T-helper 17 cell (primary cell): ENCODE measurements at places on chromosomes 6 and 20.

GRCh38 chr6:12391472-12391871, 101.3 kb downstream of the EDN1 start:
- DNase-seq, result no peak

DNA sequence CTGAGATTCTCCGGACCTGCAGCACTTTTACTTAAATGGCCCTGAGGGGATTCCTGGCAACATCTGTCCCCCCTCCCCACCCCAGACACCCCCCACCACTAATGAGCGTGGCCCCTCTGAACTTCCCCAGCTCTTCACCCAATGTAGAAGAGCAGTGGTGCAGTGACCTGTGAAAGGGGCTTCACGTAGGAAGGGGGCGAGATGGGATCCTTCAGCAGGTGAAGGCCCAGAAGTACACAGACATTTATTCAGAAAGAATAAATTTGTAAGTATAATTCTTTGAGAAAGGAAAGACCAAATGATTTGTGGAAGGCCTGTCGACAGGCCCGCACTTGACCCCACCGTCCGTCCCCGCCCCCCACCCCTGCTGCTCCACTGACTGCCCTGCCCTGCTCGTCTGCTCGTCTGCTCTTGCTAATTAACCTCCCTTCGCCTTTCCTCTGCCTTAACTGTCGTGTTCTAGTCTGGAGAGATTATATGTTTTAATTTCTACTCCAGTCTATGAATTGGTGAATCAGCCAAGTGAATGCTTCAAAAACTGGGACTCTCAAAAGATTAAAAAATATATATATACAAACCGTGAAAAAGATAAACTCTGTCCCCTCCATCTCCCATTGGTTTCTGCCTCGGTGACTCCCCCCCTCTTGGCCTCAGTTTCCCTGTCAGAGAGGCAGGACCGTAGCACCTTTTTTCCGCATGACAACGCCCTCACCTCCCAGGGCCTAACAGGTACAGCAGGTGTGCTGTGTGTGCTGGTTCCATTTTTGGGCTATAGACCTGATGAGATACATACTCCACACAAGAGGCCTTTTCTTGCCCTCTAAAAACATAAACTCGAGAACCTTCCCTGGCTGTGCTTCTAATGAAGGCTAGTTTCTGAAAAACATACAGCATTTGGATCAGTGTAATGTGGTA, 49.2 kb downstream of the GNAS start:
- no peak for DNase-seq

DNA sequence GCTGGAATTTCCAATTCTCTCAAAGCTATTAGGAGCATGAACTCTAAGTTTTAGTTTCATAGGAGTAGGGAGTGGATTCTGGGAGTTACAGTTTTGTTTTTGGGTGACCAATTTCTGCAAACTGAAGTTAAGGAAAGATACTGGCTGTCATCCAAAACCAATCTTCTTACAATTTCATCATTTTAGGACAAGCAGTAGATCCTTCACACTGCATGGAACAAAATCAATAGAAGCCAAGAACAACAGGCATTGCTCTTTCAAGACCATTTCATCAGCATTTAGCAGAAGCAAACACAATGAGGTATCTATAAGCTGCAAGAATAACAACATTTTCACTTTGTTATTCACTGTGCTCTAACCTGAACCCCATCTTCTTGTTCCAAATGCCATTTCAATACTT, 173.0 kb downstream of the GMDS start:
- DNase-seq, result no peak

- DNase-seq, result no peak
These were observed 97.2 kb downstream of the ASXL1 start for GRCh38 chr20:32455171-32455900.

- no peak for DNase-seq
These were observed 1.9 kb upstream of the HMGA1 start for GRCh38 chr6:34234667-34235306.

DNA sequence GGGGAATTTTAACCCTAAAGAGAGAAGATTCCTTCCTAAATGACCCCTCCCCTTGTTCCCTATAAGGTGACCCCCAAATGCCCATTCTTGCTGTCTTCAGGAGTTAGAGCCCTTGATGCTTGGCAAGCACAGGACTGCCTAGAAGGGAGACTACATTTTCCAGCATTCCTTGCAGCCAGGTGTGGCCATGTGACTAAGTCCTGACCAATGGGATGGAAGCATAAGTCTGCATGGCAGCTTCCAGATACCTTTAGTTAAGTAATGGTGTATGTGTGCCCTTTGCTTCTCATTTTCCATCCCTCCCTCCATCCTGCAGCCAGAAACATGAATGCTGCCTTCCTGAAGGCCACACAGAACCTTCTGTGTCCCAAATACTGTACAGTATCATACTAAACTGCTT, 5.5 kb downstream of the BFSP1 start:
- no peak for DNase-seq

DNA sequence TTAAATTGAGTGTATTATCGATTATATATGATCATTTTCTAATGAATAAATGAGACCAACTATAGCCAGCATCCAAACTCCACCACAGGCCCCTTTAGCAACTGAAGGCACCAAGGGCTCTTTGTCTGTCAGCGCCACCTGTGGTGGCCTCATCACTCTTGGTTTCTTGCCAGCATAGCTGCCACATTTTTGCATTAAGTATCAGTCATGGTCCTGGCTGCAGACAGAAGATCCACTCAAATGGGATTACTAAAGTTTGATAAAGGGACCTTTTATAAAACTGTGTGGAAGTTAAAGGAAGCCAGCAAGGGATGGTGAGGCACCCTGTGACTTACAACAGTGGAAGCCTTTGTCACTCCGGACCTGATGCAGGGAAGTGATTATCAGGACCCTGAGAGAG, 162.9 kb downstream of the C6orf118 start:
- DNase-seq, result no peak

DNA sequence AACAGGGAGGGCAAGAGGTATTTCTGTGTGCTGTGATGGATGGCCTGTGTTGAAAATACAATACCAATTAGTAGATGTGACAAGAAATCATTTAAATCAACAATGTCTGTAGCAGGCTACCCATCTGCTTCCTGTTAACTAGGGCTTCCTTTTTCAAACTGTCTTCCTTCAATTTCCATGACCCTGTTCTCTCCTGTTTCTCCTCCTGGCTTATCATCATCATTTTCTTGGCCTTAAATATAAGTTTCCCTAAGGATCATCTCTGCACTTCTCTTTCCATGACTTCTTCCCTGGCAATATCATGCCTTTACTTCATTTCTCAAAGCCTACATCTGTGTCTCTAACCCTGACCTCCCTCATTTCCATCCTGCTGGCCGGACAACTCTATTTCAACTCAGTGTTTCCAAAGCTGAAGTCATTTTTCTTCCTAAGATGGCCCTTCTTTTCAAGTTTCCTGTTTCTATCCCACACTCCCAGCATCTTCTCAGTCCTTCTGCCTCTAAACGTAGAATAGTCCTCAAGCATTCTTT, 18.2 kb downstream of the ZC2HC1B start:
- no peak for DNase-seq

- DNase-seq, result no peak
These were observed 980.3 kb upstream of the FLRT3 start for GRCh38 chr20:15317546-15318232.

GRCh38 chr6:90708206-90708737, 121.4 kb upstream of the MAP3K7 start:
- DNase-seq, result no peak

GRCh38 chr6:85049282-85049681, 284.9 kb upstream of the TBX18 start:
- DNase-seq, result no peak

- no peak for DNase-seq
These were observed 45.2 kb downstream of the PLAGL2 start for GRCh38 chr20:32162351-32162750.

DNA sequence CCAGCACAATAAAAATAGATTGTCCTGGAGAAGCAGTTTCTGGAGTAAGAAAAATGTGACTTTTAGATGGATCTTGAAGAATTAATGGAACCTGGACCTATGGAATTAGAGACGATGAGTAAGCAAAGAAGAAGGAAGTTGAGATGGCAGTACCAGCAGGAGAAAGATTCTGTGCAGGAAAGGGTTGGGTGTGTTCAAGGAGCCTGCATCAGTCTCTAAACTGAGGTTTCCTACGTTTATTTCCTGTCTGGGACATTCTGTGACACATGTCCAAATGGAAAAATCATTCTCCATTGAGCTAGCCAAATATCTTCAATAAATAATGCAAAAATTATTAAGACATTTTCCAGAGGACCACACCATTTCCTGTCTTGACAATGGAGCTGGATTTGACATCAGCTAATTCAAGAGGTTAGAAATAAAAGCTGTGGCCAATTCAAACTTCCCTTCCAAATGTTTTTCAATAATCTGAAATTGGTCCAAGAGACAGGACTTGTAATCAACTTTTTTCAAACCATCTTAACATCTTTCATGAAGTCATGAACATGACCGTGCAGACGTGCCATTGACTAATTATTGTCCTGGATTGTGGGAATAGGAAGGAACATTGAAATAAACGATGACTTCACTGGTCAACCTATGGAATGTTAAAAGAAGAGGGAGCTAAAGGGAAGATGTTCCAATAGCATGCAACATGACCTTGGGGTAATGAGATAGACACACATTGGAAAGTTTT, 198.3 kb downstream of the ZNF217 start:
- DNase-seq, result no peak

DNA sequence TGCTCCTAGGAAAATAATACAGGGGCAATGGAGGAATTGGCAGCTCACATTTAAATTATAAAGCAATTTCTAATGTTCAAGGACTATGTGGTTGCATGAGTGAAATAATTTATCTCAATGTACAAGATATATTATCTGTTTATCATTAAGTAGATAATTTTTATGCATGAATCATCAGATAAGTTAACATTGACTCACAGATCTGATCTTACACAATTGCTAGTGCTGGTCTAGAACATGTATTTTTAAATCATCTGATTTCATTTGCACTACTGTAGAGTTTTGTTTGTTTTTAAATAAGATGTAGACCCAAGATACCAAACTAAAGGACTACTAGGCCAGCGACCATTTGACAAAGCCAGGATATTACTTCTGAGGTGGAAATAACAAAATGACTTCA, 199.2 kb downstream of the BMP2 start:
- no peak for DNase-seq

- peak; percentile 18 for DNase-seq
These were observed 19.2 kb upstream of the GLP1R start for GRCh38 chr6:39029156-39030011.

DNA sequence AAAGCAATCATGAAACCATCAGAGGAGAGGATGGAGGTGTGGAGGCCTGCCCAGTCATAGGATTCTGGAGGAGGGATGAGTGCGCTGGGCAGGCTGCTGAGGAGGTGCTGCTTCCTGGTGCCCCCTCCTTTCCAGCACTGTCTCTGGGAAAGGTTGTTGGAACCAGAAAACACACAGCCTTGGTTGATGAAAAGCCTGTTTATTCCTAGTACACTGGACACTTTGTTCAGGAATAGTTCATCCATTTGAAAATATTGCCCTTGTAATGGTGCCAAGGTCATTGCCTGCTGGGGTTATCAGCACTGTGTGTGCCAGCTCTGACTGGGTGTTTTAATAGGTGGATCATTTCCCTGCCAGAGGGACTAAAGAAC, 83.7 kb upstream of the ARMC2 start:
- DNase-seq, result no peak

DNA sequence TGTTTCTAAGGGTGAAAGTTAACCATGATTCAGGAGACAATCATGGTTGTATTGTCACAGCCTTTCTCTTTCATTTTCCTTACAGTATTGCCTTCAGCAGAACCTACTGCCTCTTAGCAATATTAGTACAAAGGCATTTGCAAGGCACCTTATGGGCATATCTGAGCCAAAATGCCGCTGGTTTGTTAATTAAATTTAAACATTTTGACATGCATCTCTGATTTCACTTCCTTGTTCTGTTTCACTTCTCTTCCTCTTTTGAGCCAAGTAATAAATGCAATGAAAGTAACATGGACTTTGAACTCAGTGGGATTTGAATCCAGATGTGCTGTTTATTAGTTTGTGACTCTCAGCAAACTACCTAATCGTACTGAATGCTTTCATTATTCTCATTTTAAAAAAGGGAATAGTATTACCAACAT, 467.4 kb upstream of the CITED2 start:
- no peak for DNase-seq

GRCh38 chr20:62337558-62338293, 29.4 kb downstream of the LAMA5 start:
- DNase-seq, result no peak

GRCh38 chr6:5136851-5137250, 51.7 kb downstream of the PPP1R3G start:
- DNase-seq, result no peak

GRCh38 chr6:166242888-166243287, 65.3 kb downstream of the PRR18 start:
- no peak for DNase-seq

DNA sequence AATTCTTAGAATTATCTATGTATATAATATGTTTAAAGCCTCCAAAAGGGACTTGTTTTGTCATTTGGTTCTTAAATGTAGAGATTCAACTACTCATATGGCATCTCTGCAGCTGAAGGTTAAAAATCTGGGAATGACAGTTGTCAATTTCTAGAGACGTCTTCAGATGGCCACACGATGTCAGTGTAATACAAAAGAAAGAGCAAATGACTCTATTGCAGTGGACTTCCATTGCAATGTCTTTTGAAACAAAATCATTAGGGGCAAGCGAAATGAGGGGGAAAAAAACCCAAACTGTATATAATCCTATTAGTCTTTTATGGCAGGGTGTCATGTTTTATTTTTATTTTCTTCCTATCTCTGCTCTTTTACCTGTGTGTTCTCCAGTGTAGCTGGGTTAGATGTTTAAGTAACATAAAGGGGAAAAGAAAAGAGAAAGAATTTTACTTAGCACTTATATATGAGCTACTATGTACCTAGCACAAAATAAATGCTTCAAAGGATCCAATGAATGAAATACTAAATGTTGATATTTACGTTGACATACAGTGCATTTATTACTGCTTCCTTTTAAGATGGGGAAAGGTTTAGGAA, 26.2 kb downstream of the CCN2 start:
- no peak for DNase-seq

- DNase-seq, result peak; percentile 28
These were observed 405 bp downstream of the RNF146 start for GRCh38 chr6:127266892-127267645.

DNA sequence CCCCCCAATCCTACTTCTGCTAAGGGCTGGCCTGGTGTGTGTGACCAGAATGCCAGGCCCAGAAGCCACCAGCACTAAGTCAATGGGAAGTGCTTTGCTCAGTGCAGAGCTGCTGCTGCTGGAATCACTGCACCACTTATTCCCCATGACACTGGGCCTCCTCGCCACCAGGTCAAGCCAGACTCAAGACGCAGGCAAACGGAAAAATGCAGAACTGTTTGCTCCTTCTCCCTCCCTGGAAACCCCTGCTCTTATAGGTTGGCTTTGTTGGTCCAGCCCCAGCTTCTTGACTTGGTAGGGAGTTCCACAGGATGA, 121.9 kb downstream of the PHACTR3 start:
- no peak for DNase-seq
